ENCODE measurements at places on chromosomes 2 and 18.

DNA sequence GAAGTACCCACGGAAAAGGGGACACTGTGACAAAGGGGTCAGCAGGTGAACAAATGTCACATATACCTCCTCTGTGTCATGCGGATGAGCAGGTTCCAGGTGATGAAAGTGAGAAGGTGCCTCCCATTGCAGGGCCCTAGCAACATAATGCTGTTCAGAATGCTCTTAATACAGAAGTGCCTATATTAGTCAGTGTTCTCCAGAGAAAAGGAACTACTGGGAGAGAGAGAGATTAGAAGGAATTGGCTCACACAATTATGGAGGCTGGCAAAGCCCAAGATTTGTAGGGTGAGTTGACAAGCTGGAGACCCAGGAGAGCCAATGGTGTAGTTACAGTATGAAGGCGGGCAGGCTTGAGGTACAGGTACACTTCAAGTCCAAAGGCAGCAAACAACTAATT is 98.1 kb upstream of the CDC42EP3 start:
- no peak for DNase-seq

GRCh38 chr18:25229081-25229480 is 122.9 kb downstream of the ZNF521 start:
- peak; percentile 18 for DNase-seq

DNA sequence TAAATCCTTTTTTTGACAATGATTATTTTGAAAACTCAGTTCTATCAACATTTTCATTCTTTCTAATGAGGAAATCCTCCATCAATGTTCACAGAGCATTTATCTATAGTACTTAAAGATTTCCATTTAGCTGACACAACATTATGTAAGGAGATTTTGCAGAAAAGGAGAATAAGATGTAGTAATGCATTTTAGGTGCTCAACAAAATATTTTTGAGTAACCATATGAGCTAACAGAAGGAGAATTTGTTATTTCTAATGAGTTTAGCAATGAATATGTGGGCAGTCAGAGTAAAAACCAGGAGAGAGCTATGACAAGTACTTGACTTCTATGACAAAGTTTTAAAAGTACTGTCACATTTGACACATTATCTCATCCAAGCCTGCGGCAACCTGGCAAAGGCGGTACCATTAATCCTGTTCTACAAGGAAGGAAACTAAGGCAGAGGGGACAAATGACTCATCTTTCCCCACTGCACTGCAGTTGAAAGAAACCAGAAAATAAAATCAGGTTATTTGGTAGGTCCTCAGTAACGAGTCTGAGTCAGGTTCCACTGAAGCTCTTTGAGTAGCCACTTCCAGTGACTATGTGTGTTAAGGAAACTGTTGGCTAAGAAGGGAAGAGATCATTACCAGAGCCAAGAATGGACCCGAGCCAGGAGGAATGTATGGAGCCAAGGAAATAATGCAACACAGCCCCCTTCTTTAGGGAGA is 134.1 kb upstream of the ITGB6 start:
- no peak for DNase-seq

DNA sequence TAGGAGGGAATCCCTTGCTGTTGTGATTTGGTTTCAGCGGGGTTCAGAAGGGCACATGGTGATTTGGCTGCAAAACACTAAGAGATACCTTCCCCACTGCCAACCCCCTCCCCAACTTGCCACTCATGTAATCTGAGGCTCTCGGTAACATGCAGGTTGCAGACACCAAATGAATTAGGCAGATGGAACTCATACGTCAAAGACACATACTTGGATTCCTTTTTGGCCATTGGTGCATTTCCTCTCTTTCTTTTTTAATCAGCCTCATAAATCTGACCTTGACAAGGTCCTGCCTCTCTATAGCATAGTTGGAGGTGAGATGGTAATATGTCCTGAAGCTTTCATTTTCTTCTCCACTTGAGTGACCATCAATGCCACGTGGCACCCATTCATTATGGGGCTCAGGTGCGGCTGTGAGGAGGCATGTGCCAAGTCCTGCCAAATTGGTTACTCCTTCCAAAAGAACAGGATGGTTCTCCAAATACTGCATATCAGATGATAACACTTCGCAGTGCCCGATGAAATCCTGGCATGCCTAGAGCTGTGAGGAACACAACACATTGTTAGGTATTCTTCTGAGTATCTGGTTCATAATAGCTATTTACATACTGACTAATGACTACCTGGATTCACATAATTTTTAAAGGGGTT is 8.3 kb upstream of the TMEM178A start:
- no peak for DNase-seq

GRCh38 chr2:43426305-43427031 is 169.4 kb downstream of the THADA start:
- DNase-seq, result no peak

GRCh38 chr2:22692746-22693145 is 692.2 kb upstream of the KLHL29 start:
- DNase-seq, result no peak
